ENCODE measurements at places on chromosomes 4 and X.

GRCh38 chr4:80295336-80295735 is 28.9 kb downstream of the FGF5 start:
- DNase-seq, result no peak

DNA sequence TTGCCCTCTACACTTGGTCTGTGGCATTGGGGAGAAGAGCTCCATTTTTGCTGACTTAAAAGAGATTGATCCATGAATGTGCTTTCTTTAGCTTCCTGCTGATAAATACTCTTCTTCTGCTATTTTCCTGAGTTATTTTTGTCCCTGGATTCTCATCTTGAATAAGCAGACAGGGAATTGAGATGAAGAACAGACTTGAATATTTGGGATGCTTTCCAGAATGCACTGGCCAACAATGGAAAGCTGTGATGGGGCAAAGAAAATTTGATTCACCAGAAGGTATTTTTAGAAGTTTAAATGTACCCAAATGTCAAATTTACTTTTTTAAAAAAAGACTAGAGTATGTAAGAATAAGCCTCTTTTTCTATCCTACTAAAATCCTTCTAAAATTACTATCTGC is 309.9 kb upstream of the PPP1R2C start:
- no peak for DNase-seq

DNA sequence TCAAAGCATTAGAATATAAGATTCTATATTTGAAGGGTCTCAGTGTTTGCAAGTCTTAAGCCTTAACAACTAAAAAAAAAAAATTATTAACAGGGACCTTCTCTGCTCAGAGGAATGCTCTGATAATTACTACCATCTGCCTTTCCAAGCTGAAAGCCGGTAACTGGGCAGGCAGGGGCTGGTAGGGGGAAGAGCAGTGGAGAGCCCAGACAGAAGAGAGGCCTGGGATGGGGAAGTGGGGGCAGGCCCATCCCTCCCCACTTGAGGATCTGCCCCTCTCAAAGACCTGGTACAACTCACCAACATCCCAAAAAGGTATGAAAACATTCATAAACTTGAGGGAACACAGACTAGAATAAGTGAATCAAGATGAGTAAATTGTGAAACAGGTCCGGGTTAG is 113.9 kb downstream of the QDPR start:
- DNase-seq, result no peak

- no peak for DNase-seq
Measured at GRCh38 chr4:147913137-147913536, 181.2 kb downstream of the ARHGAP10 start.

DNA sequence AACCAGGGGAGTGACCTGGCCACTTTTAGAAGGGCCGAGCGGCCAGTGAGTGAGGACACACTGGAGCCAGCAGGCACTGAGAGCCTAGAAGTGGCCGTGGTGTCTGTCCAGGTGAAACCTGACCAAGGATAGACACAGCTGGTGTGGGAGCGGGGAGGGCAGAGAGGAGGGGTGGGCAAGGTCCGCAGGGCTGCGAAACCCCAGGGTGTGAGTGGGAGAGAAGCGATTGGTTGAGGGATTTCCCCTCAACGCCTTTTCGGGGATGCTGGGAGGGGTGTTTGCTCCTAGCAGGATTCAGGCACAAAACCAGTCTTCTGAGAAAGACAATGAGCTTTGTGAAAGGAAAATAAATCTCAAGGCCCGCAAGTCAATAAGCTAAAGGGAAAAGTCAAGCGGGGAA is 33.2 kb upstream of the ARSD start:
- DNase-seq, result no peak

DNA sequence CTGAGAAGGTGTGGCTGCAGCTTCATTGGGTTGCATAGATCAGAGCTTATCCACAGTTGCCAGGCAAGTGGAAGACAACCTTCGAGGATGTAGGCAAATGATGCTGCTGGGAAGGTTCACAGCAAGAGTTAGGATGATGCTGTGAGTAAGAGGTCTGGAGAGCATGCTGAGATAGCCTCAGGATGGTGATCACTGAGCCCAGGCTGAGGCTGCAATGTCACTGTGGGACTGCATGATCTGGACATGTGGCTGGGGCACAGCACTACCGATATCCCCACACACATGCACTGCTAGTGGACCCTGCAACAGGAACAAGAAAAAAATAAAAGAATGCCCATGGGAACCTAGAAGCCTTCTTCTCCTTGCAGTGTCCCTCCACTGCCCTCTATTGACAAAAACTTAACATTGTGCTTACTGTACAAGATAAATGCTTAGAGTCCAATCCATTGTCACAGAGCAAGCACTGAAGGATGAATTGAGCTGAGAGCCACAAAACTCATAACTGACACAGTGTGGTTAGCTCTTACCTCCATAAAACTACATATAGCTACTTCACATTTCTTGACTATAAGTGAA is 105.6 kb downstream of the CNKSR2 start:
- DNase-seq, result no peak

DNA sequence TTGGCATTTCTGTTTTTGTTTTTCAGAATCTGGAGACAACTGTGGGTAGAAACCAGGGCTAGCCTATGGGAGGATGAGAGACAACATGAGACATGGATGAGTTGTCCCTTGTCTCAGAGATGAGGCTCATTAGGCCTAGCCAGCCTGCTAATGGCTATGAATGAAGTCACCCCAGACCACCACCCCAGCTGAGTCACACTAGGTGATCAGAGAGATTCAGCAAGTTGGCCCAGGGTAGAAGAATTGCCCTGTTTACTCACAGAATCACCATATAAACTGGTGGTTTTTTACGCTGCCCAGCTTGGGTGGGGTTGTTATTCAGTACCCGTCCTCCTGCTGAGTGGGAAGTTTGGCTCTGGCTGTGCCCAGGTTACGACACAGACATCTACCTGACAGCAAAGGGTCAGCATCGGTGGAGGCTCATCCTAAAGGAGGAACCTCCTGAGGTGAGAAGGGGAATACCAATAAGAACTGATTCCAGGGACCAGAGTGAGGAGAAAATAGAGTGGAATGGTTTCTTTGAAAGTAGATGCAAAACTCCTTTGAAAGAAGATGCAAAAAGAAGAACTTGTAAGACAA is 17.2 kb upstream of the ARSJ start:
- no peak for DNase-seq

- no peak for DNase-seq
Measured at GRCh38 chr4:140427919-140428471, 547 bp upstream of the CLGN start.

DNA sequence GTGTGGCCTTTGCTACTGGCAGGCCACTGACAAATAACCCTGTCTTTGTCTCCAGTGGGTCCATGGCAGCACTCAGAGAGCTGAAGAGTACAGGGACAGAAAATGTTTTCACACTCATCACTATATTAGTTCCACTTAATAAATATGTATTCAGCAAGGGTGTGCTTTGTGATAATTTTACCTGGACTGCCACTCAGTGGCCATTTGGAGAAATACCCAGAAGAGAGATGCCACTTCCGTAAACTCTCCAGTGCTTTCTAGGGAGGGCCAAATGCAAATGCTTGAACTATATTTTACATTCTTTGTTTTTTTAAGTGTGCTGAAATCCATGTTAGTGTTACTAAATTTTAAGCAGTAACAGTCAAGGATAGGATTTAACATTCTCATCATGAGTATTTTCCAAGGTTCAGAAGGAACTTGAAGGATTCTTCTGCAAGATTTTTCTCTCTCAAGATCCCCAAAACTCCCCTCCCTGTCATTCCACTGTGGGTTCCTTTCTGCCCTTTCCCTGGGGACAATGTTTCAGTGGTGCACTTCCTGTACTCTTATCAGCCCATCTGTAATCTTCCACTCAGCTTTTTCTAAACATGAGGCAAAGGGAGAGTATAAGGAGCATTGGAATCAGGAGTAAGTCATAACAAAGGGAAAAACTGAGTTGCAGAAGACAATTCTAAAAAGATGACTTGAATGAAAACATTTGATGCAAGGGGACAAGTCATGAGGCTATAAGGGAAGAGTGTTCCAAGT is 46.0 kb downstream of the TFDP3 start:
- no peak for DNase-seq

DNA sequence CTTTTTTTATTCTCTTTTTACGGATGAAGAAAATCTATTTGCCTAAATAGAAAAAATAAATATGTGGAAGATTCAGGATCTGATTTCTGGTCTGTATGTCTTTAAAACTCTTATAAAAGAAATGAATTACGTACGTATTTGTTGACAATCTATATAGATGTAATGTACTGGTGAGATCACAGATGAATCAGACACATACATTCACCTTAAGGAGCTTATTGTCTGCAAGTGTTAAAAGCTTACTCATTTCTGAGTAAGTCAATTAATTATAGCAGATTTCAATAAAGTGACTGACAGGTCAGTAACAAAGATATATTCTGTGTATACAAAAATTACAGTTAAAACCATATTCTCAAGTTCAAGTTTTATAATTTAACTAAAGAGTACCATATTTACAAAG is 66.6 kb upstream of the NAF1 start:
- no peak for DNase-seq

DNA sequence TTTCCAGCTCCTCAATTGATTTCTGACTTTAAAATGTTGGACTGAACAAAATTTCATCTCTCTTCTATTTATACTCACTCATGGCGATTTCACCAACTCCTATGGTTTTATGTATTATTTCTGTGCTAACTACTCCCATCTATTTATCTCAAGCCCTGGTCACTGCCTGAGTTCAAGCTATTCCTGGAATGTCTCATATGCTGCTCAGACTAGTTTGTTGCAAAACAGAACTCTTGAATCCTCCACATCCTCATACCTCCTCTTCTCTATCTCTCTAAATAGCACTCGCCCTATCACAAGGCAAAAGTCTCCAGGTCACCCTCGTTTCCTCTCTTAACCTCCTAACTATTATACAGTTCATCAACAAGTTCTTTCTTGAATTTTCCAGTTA is 19.0 kb upstream of the DDX60 start:
- DNase-seq, result no peak

GRCh38 chrX:29136904-29137303 is 549.7 kb downstream of the IL1RAPL1 start:
- DNase-seq, result no peak

- no peak for DNase-seq
Measured at GRCh38 chr4:189941005-189941450, 356 bp downstream of the FRG1 start.

DNA sequence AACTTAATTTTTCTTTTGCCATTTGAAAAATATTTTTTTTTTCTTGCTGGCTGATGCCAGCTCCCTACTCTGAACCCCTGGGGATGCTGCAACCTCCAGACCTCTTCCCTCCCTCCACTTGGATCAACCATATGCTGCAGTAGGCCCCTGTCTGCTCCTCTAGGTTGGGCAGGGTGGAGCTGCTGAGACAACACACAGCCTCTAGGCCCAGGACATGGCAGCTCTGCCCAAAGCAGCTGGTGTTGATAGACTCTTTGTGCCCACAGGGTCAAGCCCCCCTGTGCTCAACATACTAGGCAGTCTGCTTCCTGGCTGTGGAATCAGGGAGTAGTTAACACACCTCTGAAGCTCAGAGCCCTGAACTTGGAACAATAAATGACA is 19.9 kb upstream of the CLNK start:
- DNase-seq, result no peak

DNA sequence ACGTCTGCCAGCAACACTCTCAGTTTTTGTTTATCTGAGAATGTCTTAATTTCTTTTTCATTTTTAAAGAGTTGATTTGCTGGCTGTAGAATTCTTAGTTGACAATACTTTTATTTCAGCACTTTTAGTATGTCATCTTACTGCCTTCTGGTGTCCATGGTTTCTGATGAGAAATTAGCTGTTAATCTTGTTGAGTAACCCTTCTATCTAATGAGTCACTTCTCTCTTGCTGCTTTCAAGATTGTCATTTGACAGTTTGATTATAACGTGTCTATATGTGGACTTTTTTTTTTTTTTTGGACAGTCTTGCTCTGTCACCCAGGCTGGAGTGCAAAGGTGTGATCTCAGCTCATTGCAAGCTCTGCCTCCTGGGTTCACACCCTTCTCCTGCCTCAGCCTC is 24.0 kb upstream of the TMEM255A start:
- DNase-seq, result no peak

DNA sequence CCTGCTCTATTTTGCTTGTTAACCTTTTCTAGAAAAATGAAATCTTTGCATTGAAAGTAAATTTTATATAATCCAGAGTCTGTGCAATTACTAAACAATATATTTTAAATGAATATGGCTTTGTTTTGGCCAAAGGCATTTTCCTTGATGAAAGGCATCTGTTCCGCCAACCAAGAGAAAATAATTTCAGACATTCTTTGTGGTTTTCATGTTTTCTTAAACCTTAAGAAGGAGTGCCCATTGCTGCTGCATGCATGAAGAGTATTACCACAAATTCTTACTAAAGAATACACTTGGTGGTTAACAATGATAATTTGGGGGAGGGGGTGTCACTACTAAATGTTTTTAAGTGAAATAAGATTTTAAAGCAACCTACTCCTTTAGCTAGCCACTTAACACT is 2.7 kb upstream of the PDGFC start:
- DNase-seq, result no peak

- DNase-seq, result no peak
Measured at GRCh38 chr4:39587881-39588280, 50.8 kb downstream of the SMIM14 start.

GRCh38 chr4:62709618-62710252 is 1509.6 kb downstream of the ADGRL3 start:
- DNase-seq, result no peak

GRCh38 chr4:94686086-94686485 is 71.7 kb upstream of the BMPR1B start:
- DNase-seq, result no peak

- DNase-seq, result no peak
Measured at GRCh38 chr4:36426741-36427140, 145.3 kb downstream of the DTHD1 start.
